ENCODE measurements at places on chromosomes 4 and X.
A peak's percentile ranks its signal among the peaks of the same experiment; 100 is the strongest.

DNA sequence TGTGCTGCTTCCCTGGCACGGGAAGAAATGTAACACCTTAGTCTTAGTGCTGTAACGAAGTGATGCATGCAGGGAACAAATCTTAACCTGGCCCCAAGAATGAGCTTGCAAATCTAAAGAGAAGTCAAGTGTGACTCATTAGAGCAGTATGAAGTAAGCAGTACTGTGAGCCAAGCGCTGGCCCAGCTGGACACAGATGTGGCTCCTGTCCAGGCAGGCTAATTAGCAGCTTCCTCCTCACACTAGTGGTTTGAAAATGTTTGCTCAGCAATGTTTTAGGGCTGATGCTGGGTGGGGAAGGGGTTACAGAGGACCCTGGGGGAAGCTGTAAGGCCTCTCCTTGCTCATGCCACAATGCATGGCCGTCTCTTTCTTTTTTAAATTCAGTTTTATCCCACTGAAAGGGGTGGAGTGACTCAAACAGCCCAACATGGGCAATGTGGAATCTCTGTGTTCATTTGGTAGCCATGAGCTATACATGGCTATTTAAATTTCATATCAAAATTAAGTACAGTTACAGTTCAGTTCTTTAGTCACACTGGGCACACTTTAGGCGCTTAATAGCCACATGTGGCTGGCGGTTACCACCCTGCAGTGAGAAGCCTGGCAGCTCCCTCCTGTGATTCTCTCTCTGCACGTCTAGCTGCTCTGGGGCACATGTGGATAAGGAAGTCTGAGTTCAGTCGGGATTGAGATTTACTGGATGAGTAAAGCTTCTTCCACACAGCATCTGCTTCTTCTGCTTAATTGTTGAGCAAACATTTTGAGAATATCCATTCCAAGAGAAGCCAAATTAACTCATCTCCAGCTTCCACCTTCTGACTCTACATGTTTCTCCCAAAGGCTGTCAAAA is 48.8 kb downstream of the MAP7D2 start:
- no peak for DNase-seq

DNA sequence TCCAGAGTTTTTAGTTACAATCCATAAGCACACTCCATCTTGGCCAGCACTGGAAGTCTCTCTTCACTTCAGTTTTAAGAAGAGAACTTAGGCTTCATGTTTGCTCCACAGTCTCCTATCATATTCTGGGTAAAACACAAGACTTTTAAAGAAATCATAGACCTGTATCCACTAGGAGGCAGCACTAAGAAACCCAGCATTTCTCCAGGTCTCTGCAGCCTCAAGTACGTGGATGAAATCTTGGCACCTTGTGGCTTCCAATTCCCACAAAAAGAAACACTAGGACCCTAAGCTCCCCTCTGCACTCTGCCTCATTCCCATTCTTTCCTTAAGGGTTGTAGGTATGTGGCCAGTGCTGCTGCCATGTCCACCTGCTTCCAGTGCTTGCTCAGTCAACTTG is 367.3 kb upstream of the CASK start:
- DNase-seq = no peak

DNA sequence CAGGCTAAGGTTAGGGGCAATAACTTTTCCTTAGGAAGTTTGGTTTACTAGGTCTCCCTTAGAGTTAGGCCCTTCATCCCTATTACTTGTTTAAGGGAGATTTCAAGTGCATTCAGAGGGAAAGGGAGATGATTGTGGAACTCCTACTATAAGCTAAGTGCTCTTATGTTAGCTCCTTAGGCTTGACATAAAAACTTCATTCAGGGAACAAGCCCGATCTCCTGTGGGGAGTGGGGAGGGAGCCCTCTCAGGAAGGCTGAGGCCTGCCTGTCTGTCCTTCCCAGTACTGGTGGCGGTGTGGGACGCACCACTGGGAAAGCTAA is 8.0 kb downstream of the KLF3 start:
- DNase-seq = no peak

- DNase-seq = no peak
Measured at GRCh38 chr4:128978985-128979384, 114.4 kb downstream of the SCLT1 start.

DNA sequence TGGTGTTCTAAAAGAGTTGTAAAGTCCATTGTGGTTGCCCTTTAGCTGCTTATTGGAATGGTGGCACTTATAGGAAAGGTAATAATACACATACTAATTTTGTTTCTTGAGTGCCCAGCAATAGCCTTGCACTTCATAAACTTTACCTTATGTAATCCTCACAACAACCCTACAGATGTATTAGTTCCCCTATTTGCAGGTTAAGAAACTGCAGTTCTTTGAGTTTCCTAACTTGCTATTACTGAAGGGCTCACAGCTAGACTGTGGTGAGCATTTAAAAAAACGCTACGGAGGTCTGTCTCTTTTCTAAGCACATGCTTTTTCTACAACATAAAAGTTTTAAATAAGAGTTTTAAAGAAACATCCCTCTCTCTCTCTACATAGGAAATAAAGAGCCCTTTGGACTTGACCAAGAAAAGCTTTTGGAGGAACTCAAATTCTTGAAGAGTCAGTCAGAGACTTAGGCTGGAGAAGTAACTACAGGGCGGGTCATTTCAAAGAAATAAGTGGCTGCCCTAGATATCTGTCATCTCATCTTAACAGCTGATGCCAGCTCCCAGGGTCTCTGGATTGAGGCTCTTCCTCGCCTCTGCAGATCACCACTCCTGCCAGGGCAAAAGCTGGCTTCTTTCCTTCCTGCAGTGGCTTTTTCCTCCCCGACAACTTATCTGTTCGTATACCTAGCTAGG is 42.0 kb upstream of the FBXW7 start:
- DNase-seq = no peak

DNA sequence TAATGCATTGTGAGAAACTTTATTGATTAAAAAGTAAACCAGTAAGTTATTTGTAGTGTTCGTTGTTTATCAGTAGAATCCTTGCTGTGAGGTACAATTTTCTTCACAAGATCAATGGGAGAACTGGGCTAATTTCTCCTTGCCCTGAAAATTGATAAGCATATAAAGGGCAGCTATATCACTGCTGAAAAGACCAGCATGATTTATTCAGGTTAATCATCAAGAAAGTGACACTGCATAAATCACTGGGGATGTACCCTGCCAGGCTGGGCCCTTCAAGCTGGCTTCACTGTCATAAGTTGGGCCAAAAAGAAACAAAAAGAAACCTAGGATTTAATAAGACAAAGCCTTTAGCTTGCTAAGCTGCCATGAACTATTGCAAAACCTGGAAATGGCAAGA is 746.7 kb downstream of the STPG2 start:
- DNase-seq = no peak

DNA sequence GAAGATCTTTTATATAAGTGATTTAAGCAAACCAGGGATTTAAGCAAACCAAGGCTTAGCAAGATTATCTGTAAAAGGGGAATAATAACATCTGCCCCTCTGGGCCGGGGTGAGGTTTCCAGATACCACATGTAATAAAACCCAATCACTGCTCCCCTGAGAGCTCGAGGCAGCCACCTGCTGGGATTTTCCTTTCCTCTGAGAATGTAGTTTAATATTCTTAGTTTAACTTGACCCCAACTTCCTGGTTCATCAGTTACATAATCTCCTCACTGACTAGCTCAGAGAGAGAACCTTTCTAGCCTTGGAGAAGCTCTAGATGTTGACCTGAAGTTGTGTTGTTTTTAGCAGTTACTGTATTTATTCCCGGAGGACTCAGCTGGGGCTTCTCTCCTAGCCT is 322.4 kb downstream of the ARHGAP10 start:
- DNase-seq = no peak

GRCh38 chrX:132958091-132958703 is at the start of gene HS6ST2:
Gene HS6ST2, minus strand, starts transcription at chrX:132958629.
- no peak for DNase-seq

- peak; percentile 4 for DNase-seq
Measured at GRCh38 chr4:183099537-183100297, 660 bp downstream of the WWC2 start.

DNA sequence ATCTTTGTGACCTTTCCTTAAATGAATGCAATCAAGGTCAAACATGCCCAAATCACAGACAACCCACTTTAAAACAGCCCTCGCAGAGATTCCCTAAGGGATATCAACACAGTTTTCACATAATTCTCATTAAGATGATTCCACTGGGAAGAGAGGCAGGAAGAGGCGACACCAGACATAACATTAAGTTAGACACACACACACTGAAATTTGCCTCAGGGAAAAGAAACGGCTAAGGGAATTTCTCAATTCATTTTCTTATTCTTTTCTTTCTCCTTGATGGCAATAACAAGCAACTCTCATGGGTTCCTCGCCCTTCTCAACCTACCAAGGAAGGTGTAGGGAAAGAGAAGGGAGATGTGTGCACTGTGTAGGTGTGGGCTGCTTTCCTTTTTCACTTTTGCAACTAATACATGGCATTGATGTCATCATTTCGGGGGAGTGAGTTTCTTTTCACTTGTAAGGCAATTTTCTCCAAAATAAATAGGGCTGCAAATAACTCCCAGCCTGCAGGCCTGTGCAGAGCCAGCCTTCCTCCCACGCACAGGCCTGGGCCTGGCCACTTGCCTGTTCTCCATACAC is 41.4 kb downstream of the SOD3 start:
- no peak for DNase-seq

DNA sequence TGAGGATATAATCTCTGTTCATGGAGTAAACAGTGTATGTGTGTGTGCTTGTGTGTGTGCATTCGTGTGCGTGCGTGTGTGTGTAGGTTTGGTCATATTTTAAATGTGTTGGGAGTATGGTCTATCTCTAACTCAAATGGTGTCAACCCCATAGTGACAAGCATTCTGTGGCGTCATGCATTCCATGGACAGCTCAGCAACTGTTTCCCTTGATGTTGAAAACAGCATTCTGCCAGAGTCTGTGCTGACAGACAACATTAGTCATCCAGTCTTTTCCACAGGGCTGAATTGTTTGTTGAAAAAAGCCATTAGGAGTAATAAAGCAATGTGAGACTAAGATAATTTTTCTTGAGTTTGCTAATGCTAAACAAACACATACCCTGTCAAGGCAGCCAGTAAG is 706.6 kb downstream of the PCDH19 start:
- no peak for DNase-seq

- no peak for DNase-seq
Measured at GRCh38 chr4:158958489-158959270, 144.2 kb upstream of the RAPGEF2 start.

DNA sequence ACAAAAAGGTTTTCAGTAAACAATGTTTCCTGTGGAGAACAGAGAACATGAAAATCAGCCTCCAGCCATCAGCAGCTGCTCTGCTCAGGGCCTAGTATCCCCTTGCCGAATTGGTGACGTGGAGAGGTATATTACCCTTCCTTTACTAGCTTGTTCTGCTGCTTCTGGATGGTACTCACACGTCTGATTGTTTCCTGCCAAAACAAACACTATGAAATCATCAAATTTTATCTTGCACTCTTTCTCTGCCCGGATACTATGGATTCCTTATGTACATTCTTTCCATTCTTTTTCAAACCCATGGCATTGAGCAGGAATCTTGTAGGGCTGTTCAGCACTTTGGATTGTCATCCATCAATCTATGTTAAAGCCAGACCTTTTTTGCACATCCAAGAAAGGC is 18.8 kb upstream of the METAP1 start:
- DNase-seq = no peak

GRCh38 chr4:81408341-81408740 is 63.4 kb downstream of the RASGEF1B start:
- no peak for DNase-seq

DNA sequence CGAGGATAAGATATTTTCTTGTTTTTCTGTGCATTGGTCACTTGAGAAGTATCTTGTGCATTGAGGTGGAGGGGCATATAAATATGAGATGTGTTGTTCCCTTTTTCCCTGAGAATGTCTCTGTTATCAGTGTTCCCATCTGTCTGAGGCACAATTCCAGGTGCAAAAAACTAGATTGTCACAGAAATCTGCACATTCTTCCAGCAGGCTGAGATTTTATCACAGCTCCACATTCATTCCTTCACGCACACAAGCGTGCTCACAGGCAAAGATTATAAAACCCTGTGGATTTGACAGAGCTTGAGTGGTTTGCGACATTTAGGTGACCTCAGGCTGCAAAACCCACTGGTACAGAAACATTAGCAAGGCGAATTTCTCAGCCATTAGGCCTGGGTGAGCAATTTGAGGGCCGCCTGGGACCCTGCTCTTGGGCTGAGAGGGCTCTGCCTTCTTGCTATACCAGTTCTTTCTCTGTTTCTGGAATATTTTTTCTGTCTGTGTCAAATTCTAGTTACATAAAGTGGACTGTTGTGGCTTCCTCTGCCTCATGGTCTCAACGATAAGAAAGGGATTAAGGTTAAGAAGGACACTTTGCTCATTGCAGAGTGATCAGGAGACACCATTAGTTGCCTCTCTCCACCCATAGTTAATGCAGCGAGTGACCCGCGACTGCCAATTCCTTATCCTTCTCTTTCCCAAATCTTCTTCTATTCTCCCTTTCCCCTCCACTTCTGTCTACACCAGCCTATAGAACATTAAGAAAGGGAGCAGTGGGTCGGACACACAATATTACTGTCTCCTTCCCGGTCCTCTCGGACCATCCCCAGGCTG is 86.7 kb upstream of the C1QTNF7 start:
- DNase-seq = no peak

GRCh38 chr4:95108883-95109421 is 351.2 kb downstream of the BMPR1B start:
- DNase-seq = no peak

DNA sequence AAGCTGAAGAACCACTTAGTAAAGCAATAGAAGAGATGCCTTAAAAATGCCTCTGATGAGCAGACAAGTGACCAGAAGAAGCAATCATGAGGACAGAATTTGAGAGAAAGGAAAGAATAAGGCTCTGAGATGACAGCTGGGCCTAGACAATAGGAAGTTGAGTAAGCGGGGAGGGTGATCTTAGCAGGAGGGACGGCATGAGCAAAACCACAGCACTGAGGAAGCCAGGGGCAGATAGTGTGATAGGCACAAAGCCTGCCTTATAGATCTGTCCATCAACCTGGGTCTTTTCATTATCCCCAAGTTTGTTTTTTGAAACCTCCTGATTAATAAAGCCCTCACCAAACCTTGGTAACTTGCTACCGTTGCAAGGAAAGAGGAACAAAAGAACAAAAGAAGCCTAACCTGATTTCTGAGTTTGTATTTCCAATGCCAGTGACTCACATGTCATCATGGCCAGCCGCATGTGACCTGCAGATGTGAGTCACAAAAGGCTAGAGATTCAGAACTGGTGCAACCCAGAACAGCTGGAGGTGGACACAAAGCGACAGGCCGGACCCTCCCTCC is 55.7 kb upstream of the PPARGC1A start:
- no peak for DNase-seq

DNA sequence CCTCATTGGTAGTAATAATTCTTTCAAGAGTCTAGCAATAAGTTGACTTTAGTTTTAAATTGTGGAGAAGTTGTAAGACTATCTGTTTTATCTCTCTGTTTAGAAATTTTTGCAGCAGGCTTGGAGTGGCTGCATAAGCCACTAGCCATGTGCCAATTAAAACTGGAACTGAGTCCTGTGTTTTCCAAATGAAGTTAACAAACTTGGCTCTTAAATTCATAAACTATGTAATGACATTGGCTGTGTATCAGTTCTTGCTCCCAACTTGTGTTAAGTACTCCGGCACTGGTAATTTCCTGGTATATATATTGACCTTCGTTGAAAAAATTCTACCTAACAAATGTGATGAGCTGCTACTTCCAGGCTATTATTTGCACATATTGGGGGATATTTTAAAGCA is 420.4 kb downstream of the GBA3 start:
- DNase-seq = no peak

- DNase-seq = no peak
Measured at GRCh38 chr4:123632693-123633030, 236.1 kb downstream of the SPRY1 start.
